DMS79 treated with DMSO at 0.1 percent for 48 hours (cell line): ENCODE measurements at places on chromosomes 4 and X.

DNA sequence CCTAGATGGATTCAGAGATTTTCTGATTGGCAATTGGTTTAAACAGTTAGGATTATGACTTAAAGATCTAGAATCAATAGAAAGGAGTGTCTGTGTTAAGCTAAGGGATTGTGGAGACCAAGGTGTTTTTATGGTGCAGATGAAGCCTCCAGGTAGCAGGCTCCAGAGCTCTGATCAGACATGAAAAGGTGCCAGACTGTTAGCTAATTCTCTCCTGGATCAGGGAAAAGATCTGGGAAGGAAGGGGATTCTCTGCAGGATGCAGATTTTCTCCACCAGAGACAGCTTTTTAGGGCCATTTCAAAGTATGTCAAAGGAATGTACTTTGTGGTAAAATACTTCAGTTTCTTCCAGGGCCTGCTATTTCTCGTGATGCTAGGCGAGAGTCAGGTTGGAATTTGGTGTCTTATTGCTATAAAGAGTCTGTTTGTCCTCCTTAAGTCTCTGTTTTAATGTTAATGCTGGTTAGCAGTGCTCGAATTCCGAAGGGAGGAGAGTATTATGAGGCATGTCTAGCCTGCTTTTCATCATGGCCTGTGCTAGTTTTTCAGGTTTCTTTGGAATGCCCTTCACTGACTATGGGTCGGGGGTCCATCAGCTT, 12.0 kb upstream of the GPR78 start:
- DNase-seq: no peak

DNA sequence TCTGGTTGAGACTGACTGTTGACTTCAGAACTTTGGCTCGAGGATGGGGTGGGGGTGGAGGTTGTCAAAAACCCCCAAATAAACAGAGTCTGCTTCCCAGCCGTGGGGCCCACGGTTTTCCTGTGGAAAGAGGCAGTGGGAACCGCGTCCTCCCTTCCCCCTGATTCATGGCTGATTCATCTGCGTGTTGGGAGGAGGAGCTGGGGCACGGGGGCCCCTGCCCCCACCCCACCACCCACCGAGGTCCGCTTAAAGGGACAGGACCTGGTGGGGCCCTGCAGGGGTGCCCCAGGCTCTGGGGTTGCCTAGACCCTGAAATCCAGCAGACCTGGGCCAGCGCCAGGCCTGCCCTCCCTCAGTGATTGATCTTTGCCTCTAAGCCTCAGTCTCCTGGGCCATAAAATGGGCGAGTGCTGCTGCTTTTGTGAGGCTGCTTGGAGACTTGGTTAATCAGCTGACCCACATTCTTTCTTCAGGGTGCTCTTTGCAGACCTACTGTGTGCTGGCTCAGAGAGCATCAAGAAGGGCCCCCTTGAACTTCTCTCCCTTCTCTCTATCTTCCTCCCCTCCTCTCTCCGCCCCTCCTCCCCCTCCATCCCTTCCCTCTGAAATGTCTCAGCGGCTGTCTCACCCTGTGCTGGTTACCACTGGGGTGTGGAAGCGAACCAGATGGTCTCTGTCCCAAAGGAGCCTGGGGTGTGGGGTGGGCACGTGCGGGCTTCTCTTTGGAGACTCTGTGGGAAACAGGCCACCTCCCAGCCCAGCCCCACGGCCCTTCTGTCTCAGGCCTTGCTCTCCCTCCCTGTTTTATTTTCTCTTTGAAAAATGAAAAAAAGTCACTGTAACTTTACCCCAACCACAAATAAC, 9.1 kb downstream of the HTRA3 start:
- no peak for DNase-seq

GRCh38 chr4:140609548-140610425, 41.0 kb upstream of the UCP1 start:
- peak; percentile 59 for DNase-seq

DNA sequence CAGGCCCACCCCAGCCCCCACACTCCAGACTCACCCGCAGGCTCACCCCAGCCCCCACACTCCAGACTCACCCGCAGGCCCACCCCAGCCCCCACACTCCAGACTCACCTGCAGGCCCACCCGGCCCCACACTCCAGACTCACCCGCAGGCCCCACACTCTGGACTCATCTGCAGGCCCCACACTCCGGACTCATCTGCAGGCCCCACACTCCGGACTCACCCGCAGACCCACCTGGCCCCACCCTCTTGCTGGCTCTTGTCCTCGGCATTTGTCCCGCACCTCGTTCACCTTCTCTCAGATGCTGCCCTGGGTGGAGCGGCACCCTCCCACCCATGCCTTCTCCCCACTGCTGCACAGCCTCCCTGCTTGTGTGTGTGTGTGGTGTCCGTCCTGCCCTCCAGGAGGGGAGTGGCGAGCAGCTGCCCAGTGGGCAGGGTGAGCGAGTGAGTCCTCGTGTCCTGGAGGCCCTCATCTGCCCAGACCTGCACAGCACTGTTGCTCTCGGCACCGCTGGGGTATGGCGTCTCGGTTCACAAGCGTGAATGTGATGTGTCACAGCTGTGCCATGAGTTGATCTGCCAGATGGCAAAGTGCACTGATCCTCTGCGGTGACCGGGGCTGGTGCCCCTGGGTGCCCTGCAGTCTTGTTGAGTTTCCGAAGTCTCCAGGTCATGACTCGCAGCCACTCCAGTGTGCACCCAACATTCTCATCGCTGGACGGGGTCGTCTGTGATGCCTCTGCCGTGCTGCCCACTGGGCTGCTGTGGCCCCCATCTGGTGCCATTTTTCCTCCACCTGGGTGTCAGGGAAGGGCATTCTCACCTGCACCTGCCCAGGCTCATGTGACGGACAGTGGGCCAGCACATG, 27.7 kb downstream of the MAEA start:
- DNase-seq: no peak

GRCh38 chrX:1883772-1884171, 268.9 kb downstream of the ASMT start:
- DNase-seq: no peak

GRCh38 chr4:162104459-162105124, 59.2 kb downstream of the FSTL5 start:
- no peak for DNase-seq

DNA sequence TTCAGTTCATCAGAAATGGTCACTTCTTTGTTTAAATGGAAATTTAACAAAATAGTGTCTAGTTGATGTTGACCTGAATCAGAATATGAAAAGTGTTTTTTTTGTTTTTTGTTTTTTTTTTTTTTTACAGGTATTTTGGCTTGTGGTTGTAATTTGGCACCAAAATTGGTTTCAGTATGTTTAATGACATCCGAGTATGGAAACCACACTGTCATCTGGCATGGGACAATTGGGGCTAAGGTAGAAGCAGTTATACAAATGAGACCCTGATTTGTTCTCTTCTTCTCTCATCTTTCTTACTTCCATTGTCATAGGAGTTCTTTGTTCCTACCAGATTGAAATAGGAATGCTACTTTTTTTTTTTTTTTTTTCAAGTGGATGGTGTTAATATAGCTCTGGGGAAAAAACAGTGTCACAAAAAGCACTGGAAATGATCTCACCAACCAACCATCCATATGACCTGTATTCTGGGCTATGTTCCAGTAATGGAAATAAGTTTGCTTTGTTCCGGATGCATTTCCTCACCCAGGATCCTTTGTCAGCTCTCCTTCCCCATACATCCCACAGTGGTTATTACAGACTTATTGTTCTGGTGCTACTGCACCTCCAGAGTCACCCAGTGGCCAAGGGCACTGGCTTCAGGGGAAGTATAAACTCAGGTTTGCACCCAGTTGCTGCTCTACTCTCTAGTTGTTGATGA, 95.8 kb downstream of the ATXN3L start:
- peak; percentile 22 for DNase-seq

DNA sequence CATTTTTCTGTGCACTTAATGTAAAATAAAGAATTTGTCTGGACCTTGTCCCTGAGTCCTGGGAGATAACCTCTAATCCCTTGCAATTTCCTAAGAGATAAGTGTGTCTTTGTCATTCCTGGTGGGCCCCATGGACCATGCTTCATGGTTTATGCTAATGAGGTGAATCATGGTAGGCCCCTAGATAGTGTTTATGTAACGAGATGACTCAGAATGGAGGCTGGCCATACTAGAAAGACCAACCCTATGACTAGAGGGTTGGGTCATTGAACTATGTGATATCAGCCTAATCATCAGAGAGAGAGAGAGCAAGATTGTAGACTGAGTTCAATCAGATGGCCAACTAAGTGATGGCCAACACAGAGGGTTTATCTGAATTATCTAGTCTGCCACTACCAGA, 64.2 kb upstream of the NHSL2 start:
- no peak for DNase-seq

- DNase-seq: peak; percentile 12
Measured at GRCh38 chr4:13007802-13008470, 476.2 kb downstream of the RAB28 start.

DNA sequence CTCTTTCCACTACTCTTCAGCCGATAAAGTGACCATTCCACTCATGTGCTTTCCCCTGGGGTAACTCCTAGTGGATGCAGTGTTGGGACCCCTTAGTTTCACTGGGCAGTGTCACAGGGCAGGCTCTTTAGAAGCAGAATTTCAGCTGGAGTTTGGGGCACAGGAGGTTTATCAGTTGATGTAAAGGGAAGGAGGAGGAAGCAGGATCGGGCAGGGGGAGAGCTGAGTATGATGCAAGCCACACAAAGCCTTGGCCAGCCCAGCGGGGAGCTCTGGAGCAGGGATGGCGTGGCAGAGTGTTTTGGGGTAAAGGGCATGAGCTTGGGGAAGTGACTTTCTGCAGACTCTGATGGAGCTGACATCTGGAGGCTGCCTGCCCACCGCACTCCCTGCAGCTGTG, 19.3 kb downstream of the WDR13 start:
- no peak for DNase-seq

GRCh38 chr4:121248747-121249146, 84.6 kb upstream of the TNIP3 start:
- DNase-seq: no peak

GRCh38 chrX:48533165-48533564, 6.3 kb upstream of the TBC1D25 start:
- no peak for DNase-seq
